ENCODE measurements at places on chromosomes 5 and 9.

- no peak for DNase-seq
These were observed 13.9 kb downstream of the NEK6 start for GRCh38 chr9:124271660-124272059.

- no peak for DNase-seq
These were observed 96.1 kb downstream of the MRPL36 start for GRCh38 chr5:1703352-1704050.

DNA sequence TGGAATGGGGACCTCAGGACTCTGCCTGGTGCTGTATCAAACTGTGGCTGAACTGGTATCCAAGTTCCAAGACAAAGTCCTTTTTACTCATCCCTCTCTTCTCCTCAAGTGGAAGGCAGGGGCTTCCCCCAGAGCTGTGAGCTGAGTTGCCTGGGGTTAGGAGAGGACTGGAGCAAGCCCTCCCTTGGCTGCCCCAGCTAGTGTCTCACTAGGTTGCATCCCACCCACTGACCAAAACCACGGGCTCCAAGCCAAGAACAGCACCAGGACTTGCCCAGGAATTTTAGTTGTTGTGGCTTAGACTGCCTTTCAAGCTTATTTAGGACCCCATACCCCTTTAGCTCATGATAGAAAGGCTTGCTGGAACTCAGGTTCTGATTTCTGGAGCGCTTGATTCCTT is 158.7 kb upstream of the TNC start:
- no peak for DNase-seq

DNA sequence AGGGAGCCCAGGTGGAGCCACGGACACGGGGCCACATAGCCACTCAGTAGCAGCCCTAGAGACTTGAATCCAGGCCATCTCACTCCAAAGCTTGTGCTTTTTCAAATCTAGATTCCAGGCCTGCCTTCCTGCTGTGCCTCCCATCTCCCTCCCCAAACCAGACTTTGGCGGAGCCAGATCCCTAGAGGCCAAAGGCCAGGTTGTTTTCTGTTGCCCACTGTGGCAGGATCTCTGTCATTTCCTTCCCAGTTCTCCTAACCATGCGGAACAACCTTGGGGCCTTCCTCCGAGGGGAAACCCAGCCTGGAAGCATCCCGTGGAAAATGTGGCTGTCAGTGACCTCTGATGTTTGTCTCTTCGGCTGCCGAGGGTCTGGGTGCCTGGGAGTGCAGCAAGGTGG is 16.4 kb upstream of the RPS14 start:
- DNase-seq = no peak

DNA sequence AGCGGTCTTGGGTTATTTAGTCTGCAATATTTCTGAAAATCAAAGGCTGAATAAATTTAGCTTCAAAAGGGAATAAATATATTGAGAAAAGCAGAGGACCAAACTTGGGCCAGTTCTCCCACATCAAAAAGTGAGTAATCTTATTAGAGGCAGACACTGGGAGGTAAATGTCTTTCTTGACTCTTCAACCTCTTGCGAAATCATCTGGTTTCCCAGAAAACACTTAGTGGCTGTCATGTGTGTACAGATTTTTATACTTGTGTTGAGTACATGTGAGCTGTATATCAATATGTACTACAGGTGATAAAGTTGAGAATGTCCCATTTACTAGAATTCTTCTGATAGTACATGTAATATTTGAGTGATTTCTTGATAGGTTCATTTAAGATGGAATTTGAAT is 454.9 kb downstream of the PRR16 start:
- DNase-seq = no peak

GRCh38 chr5:72957337-72957736 is 1.5 kb downstream of the FCHO2 start:
- no peak for DNase-seq

DNA sequence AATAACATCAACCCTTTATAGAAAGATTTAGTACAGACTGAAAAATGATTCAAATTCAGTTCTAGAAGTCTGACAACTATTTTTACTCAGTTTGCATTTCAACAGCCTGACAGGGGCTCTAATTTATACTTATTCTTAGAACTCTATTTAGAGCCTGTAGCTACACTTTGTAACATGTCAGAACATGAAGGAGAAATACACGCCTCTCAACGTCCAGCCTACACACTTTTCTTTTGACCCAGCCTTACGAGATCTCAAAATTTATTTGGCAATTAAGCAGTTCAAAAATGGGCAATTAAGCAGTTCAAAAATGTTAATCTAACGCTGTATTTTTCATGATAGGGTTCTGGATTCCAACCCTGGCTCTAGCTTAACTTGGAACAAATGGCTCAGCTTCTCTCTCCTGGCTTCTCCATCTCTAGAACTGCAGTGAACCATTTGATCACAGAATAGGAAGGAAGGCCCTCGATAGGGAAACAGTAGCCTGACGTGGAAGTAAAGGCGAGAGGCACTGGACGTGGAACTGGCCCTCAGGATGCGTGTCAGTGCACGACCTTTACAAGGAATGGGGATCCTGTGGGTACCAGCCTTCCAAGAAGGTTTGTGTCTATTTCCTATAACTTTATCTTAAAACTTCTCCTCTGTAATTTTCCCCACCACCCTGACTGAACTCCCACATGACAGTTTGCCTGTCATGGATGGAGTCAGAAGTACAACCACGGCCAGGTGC is 66.4 kb downstream of the PRRT1B start:
- no peak for DNase-seq

DNA sequence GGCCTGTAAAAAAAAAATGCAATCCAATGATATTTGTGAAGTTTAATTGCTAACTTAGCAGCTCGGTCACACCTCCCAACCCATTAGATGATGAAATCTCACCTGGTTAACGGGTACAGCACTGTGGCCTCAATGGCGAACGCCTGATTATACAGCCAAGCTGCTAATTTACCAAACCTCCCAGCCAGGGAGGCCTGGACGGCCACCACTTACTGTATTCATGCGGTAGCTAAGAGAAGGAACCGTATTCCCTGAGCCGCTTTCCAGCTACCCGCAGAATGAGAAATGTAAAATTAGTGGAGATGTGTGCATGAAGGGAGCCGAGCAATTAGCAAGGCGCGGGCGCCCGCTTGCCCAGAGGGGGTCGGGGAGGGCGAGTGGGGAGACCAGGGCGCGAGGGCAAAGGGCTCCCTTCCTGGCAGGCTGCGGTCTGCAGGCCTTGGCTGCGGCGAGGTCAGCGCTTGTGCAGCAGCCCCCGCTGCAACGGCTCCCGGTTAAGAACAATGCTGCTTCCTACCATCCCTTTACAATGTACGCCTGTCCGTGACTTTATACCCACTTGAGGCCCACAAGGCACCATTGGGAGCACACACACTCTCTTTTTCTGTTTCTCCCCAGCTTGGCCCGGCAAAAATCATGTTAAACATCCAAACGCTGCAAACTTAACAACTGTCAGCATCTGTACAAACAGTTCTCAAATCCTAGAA is 70.4 kb upstream of the TBCA start:
- DNase-seq = no peak

- DNase-seq = no peak
These were observed 151.0 kb upstream of the SLC24A2 start for GRCh38 chr9:19939734-19940278.

DNA sequence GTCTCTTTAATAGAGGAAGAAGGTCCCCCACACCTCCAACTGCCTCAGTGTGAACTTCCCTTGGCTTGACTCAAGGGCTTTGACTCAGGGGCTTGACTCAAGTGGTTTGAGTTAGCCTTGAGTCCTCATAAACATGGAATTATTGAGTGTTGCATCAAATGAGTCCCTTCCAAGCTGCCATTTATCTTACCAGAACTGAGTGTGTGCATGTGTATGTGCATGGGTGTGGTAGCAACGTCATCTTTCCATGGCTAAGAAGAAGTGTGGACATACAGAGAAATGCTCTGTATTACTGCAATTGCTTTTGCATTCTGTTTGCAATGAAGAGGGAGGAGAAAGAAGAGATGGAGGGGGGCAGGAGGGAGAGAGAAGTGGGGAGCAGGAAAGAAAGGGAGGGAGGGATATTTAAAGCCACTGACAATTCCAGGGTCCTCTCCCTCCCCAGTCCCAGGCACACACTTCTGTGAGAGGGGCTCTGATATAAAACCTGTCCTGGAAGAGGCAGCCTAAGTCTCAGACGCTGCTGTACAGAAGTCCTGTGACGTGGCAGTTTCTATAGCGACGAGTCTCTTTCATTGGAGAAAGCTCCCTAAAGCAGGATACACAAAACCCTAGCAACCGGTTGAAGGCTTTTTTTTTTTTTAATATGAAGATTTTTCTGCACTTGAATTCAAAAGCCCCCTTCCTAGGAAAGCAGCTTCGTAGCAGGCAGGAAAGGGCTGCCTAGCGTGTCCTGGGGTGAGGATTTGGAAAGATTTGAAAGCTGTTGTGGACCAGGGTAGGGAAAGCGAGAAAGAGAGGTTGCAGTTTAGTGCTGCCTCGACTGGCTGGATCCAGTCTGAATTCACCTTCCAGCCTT is 93.3 kb upstream of the MAP1B start:
- peak; percentile 15 for DNase-seq

- no peak for DNase-seq
These were observed at the start of gene OR1L4 for GRCh38 chr9:122723690-122724089. Gene OR1L4 (plus strand): TSS chr9:122723990. CDS start chr9:122723990, 0 bp downstream.

GRCh38 chr5:61637566-61637965 is 305.5 kb downstream of the ZSWIM6 start:
- DNase-seq = no peak

GRCh38 chr9:128912270-128912853 is 8.4 kb upstream of the PHYHD1 start:
- no peak for DNase-seq

- no peak for DNase-seq
These were observed 4.5 kb upstream of the TLE1 start for GRCh38 chr9:81693671-81694378.
